ENCODE measurements at places on chromosomes 4 and X. TPM values are rescaled to one million over a fixed set of nuclear protein-coding genes. Genes with fewer than 3 reads are reported as not detected.

- H3K27ac ChIP-seq = no peak overlapping the region
- no peak for DNase-seq
Measured at GRCh38 chr4:107128116-107128515, 92.0 kb upstream of the DKK2 start.

DNA sequence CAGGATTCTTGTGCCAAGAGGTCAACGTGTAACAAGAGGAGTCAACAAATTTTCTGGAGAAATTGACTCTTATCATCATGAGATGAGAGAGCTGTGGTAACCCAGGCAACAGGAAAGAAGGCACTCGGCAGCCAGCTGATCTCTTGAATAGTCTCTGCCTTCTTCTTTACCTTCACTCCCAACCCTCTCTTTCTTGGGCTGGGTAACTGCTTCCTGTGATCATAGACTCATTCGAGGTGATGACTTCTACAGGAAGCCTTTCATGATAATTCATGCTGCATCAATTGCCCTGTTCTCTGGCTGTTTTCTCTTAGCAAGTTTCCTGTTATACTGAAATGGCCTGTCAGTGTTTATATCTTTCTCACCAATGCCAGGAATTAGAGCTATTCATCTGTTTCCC is 70.8 kb upstream of the FSTL5 start:
- no peak for DNase-seq
- no peak overlapping the region for H3K27ac ChIP-seq
- no peaks in the 10 kb centered on the region for H3K36me3 ChIP-seq
- H3K4me3 ChIP-seq = no peak overlapping the region
- H3K27me3 ChIP-seq = no peaks in the 10 kb centered on the region

- no peaks in the 10 kb centered on the region for H3K4me1 ChIP-seq
- H3K36me3 ChIP-seq = no peaks in the 10 kb centered on the region
- no peak overlapping the region for H3K27ac ChIP-seq
Measured at GRCh38 chrX:46601283-46601682, 27.7 kb downstream of the CHST7 start.

The ERAS gene
- total RNA-seq = not detected

GRCh38 chr4:182764137-182764536 is 153.0 kb downstream of the DCTD start:
- H3K4me3 ChIP-seq = no peak overlapping the region
- H3K36me3 ChIP-seq = no peaks in the 10 kb centered on the region
- no peak overlapping the region for H3K27ac ChIP-seq
- H3K4me1 ChIP-seq = no peaks in the 10 kb centered on the region
- DNase-seq = no peak
- peaks cover 11% of the 10 kb centered on the region for H3K27me3 ChIP-seq

The ATOH1 gene
- not detected for total RNA-seq

DNA sequence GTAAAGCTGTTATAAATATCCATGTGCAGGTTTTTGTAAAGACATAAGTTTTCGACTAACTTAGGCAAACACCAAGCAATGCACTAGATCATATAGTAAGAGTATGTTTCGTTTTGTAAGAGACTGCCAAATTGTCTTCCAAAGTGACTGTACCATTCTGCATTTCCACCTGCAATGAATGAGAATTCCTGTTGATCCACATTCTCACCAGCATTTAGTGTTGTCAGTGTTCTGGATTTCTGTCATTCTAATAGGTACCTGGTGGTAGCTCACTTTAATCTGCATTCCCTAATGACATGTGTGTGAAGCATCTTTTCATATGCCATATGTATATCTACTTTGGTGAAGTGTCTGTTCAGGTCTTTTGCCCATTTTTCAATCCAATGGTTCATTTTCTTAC is 57.8 kb downstream of the SH3RF1 start:
- H3K27me3 ChIP-seq = peaks cover 6% of the 10 kb centered on the region
- H3K27ac ChIP-seq = no peak overlapping the region
- no peaks in the 10 kb centered on the region for H3K4me1 ChIP-seq
- peaks cover 1% of the 10 kb centered on the region for H3K36me3 ChIP-seq
- no peak for DNase-seq

The TEX13A gene
- not detected for total RNA-seq

The GLRA2 gene
- not detected for total RNA-seq

The SPINK2 gene
- not detected for total RNA-seq

The KDM5C gene
- 151 TPM for total RNA-seq

The HS6ST2 gene
- 0.12 TPM for total RNA-seq

The CLOCK gene
- total RNA-seq = 7.7 TPM

- H3K4me3 ChIP-seq = no peak overlapping the region
- peaks cover 6% of the 10 kb centered on the region for H3K27me3 ChIP-seq
- no peaks in the 10 kb centered on the region for H3K4me1 ChIP-seq
- no peaks in the 10 kb centered on the region for H3K36me3 ChIP-seq
Measured at GRCh38 chrX:128717635-128718578, 665.7 kb upstream of the ACTRT1 start.

The CT45A3 gene
- not detected for total RNA-seq

The PSAPL1 gene
- not detected for total RNA-seq

DNA sequence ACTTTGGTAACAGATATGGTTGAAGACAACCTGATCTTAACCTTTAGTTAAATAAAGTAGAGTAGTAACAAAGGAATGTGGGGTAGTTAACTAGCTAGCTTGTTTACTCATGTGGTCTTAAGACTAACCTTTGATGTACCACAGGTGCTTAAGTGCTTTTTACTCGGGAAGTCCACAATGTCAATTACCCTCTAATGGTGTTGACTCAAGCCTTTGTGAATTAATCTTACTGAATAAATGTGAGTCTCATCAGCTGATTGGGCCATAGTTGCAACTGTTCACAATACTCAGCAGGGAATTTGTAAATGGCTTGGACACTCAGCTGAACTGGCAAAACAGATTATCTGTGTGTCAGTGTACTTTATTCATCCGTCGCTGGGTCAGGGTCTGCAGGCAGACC is 119.0 kb upstream of the UGT8 start:
- no peaks in the 10 kb centered on the region for H3K4me1 ChIP-seq
- no peak overlapping the region for H3K27ac ChIP-seq
- no peaks in the 10 kb centered on the region for H3K36me3 ChIP-seq
- no peak for DNase-seq
- H3K4me3 ChIP-seq = no peak overlapping the region

DNA sequence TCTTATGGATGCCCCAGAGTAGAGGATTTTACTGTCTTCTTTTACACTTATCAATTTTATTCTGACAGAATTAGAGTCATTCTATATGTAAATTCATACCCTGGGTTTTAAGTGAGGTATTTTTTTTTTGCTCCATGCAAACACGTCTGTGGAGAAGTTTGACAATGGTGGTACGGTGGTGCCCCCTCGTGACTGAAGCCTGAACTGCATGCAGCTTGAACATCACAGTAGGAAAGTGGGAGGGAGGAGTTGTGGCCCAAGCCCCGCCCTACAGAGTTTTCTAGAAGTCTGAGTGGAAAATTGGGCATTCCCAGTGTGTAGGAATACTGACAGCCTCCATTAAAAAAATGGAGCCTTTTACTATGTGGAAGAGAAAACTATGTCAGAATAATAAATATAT is 73.3 kb upstream of the RAB40AL start:
- no peak overlapping the region for H3K27ac ChIP-seq
- no peaks in the 10 kb centered on the region for H3K4me1 ChIP-seq
- DNase-seq = peak; percentile 78
- peaks cover 2% of the 10 kb centered on the region for H3K36me3 ChIP-seq
- H3K4me3 ChIP-seq = no peak overlapping the region

GRCh38 chr4:39638354-39639239 is at the start of gene SMIM14:
Gene SMIM14 (minus strand): TSS chr4:39638865. CDS start chr4:39605145, 33,720 bp downstream.
- peaks cover 29% of the 10 kb centered on the region for H3K4me1 ChIP-seq
- DNase-seq = peak; percentile 91
- H3K27ac ChIP-seq = peak within 1 kb of the TSS; percentile 86
- H3K4me3 ChIP-seq = peak within 1 kb of the TSS; percentile 89
- H3K36me3 ChIP-seq = no peaks in the 10 kb centered on the region
- H3K27me3 ChIP-seq = peaks cover 6% of the 10 kb centered on the region

The TMPRSS11B gene
- total RNA-seq = not detected

DNA sequence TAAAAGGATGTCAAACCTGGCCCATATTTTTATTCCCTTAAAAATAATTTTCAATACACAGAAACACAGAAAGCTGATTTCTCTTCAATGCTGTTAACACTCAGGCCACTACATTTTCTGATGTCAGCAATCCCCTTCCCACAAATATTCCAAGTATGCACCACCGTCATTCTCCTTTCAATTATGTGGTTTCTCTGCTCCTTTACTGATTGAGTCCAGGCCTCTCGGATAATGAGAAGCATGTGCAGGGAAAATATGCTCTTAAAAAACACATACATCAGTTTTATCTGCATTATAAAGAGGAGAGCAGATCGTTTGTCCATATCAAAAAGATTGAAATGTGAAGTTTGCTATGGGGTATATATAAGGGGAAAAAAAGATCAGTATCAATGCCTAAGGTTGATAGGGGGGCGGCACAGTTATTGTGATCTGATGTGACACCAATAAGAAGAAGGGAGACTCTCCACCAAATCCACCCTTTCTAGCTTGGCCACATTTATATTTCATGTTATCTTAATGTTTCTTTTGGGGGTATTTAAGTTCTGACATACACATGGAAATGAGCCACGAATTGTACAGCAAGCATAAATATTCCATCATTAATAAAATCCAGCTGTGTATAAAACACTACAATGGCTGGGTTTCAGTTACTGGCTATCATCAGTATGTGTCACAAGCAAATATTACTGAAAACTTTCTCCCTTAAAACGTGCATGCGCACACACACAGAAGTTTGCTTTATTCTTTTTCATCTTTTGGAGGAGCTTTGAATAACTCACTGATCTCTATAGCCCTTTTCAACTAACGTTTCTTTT is 6.4 kb downstream of the AMOT start:
- H3K27me3 ChIP-seq = peaks cover 22% of the 10 kb centered on the region
- no peaks in the 10 kb centered on the region for H3K36me3 ChIP-seq
- H3K27ac ChIP-seq = no peak overlapping the region
- no peaks in the 10 kb centered on the region for H3K4me1 ChIP-seq

DNA sequence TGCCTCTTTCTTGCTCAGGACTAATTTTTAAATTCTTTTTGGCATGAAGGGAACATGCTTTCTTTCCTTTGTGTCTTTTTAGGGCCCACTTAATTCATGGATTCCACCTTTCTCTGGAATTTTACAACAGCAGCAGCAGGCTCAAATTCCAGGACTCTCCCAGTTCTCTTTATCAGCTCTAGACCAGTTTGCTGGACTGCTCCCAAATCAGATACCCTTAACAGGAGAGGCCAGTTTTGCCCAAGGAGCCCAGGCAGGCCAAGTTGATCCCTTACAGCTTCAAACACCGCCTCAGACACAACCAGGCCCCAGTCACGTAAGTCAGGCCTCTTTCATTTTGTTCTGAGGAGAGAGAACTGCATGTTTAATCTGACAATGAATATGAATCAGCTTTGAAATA is 2.3 kb downstream of the ODAM start:
- no peaks in the 10 kb centered on the region for H3K4me1 ChIP-seq
- H3K27me3 ChIP-seq = no peaks in the 10 kb centered on the region
- no peak for DNase-seq
- H3K4me3 ChIP-seq = no peak overlapping the region
- no peak overlapping the region for H3K27ac ChIP-seq
- H3K36me3 ChIP-seq = no peaks in the 10 kb centered on the region

DNA sequence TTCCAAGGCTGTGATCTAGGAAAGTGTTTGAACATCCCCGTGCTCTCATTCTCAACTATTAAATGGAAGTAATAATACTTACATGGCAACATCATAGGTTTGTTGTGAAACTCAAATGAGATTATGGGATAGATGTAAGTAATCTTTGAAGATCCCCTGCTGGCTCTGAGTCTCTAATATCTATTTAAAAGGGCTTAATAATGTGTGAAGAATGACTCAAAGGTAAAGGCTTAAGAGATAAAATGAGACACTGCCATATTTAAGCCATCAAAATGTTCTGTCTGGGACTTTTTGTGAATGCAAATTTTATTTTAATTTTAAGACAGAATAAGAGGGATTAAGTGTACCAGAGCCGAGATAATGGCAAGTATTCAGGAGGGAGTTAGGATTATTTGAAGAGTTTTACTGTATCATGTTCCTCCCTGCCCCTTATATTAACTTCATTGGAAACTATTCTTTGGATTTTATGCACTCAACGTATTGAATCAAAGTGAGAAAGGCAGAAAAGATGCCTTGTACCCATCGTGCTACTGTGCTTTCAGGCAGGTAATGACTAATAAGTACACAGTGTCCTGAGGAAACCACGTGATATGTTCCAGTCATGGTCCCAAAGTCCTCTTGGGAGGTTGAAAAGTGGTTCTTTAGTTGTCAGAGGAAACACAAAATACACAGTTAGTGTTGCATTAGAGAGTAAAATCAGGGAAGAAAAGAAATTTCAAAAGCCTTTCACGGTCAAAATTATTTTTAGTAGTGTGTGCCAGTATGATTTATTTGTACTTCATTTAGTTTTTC is 192.4 kb downstream of the RBM46 start:
- no peak for DNase-seq
- H3K27ac ChIP-seq = no peak overlapping the region
- H3K36me3 ChIP-seq = no peaks in the 10 kb centered on the region
- no peaks in the 10 kb centered on the region for H3K4me1 ChIP-seq
- H3K4me3 ChIP-seq = no peak overlapping the region

The MAGEA2B gene
- total RNA-seq = not detected

The KDM6A gene
- 36.4 TPM for total RNA-seq

DNA sequence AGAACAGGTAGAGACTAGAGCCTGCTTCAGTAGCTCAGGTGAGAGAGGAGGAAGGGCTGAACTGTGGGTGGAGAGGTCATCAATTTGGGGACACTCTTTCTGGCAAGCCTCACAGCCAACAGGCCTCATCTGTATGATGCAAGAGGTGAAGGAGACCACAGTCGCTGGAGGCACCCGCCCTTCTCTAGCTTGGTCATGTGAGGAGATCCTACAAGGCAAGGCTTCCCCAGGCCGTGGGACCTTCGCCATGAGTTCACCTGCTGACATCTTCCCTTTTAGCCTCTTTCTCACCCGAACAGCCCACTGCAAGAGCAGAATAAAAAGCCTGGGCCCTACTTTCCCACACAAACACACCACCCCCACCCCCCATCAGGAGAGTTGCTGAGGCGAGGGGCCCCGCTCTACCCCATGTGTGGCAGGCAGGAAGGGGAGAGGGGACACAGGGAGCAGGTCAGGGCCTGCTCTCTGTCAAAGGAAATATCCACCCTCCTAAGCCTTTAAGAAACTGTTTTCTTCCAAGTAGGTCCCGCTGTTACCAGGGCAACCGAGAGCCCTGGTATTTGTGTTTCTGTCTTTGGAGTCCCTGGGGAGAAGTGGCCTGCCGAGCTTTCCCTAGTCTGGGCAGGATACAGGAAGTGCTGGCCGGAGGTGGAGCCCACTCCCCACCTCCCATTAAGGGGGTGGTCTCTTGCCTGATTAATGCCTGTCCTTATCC is 8.1 kb downstream of the RTL5 start:
- no peak overlapping the region for H3K4me3 ChIP-seq
- no peak overlapping the region for H3K27ac ChIP-seq

DNA sequence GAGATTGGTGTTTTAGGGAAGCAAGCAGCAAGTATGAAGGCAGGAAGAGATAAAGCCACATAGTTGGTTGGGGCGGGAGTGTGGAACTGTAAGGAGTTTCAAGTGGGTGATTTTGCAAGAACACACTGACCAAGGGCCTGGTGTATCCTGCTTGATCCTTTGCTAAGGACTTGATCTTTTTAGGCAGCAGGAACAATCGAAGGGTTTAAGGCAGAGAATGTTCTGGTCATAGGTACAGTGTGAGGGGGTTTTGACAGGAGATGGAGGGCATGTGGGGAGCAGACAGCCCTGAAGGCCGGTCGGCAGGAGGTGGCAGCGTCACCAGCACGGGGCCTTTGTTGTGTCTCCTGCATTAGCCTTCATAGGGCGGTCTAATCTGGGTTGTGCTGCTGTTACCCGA is 54.7 kb downstream of the FAM193A start:
- no peak overlapping the region for H3K27ac ChIP-seq
- peaks cover 51% of the 10 kb centered on the region for H3K4me1 ChIP-seq
- no peak for DNase-seq
- H3K4me3 ChIP-seq = no peak overlapping the region
- no peaks in the 10 kb centered on the region for H3K36me3 ChIP-seq
